Thymus (tissue), 14 donors: ENCODE measurements at places on chromosomes 1 and 21. TPM values are rescaled to one million over a fixed set of nuclear protein-coding genes. Genes with fewer than 3 reads are reported as not detected.

GRCh38 chr1:220274251-220274855, 2.1 kb upstream of the RAB3GAP2 start:
- H3K4me1 ChIP-seq, result peaks cover 6% of the 10 kb centered on the region
- H3K27me3 ChIP-seq, result peaks cover 2% of the 10 kb centered on the region
- no peak overlapping the region for H3K4me3 ChIP-seq
- DNase-seq, result no peak

The OR6N2 gene
- not detected for total RNA-seq

The FCRL2 gene
- total RNA-seq, result 0.33 TPM

The KLHL20 gene
- total RNA-seq, result 18.0 TPM

GRCh38 chr1:45542591-45542990, 8.0 kb upstream of the AKR1A1 start:
- H3K36me3 ChIP-seq, result no peaks in the 10 kb centered on the region
- no peak overlapping the region for H3K4me3 ChIP-seq
- no peaks in the 10 kb centered on the region for H3K27me3 ChIP-seq
- DNase-seq, result no peak
- no peak overlapping the region for H3K27ac ChIP-seq

- H3K4me3 ChIP-seq, result no peak overlapping the region
- no peaks in the 10 kb centered on the region for H3K4me1 ChIP-seq
- peaks cover 32% of the 10 kb centered on the region for H3K36me3 ChIP-seq
- H3K27ac ChIP-seq, result no peak overlapping the region
- DNase-seq, result no peak
These were observed 41.5 kb downstream of the CEP350 start for GRCh38 chr1:179996099-179996498.

The C1orf216 gene
- total RNA-seq, result 2.8 TPM

DNA sequence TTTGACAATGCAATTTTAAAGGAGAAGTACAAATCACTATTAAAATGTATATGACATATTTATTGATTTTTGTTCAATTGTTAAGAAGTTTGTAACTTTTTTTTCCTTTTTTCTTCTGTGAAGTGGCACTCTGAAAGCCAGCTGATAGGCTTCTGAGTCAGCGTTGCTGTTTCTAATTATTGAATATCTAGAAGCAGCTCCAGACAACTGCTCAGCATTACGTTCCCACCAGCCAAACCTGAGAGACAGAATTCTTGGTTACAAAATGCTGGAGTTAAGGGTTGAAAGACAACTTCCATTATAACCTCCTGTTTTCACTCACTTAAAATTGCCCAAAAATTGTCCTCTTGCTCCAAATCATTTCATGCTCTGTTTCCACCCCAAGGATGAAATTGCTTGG, 31.4 kb upstream of the LMX1A start:
- no peak overlapping the region for H3K27ac ChIP-seq
- H3K27me3 ChIP-seq, result peaks cover 49% of the 10 kb centered on the region
- H3K36me3 ChIP-seq, result no peaks in the 10 kb centered on the region
